B cell (primary cell): ENCODE measurements at places on chromosomes 4 and X.
A peak's percentile ranks its signal among the peaks of the same experiment; 100 is the strongest.

DNA sequence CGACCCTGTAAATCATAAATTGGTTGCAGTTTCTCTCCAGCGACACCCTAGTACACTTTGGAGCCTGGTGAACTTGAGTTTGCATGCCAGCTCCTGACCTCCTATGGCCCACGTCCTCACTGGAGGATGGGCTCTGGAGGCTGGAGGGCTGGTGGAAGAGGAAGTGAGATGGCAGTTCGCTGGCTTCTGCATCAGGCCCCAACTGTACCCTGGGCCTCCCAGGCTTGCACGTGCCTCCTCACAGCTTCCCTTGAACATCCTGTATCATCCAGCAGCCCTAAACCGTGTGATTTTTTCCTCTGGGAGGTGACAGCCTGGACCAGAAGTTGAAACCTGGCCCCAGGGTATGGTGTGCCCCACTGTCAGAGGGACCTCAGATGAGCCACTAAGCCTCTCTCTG, 78.5 kb downstream of the HTRA3 start:
- DNase-seq: no peak

DNA sequence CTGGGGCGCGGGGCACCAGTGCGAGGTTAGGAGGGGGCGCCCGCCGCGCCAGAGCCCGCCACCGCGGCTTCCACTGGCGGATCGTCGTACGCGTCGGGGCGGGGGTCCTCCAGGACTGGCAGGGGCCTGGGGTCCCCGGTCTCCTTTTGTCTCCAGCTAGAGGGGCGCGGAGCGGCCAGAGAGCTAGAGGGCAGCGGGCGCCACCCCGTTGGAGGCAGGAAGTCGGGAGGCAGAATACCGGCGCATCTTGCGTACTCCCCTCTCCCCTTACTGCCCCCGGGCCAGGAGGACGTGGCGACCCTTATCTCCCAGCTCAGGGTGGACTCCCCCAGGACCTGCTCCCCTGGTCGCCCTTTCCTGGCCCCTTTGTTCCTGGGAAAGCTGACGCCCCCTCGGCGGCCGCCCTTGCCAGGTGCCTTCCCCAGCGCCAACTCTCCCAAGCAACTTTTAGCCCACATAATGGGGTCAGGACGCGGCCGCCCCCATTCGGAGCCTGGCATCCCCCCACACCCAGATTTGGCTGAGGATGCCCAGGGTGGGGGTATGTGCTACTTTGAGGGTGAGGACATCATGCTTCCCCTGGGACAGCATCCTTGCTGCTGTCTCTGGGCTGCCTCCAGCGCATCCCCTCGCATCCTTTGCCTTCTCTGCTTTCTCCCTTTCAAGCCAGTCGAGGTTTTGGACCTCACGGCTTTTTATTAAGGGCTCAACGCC, 933 bp downstream of the CNKSR2 start:
- no peak for DNase-seq

DNA sequence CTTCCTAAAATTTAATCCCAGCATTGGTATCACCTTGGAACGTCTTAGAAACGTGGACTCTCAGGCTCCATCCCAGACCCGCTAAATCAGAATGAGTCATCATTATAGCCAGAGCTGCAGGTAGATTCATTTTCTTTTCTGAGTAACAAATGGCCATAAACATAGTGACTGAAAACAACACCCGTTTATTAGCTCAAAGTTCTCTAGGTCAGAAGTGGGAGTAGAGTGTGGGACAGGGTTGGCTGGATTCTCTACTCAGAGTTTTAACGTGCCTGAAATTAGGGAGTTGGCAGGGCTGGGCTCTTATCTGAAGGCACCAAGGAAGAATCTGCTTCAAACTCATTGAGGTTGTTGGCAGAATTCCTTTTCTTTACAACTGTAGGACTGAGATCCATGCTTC, 101.8 kb upstream of the C1QTNF7 start:
- DNase-seq: no peak

DNA sequence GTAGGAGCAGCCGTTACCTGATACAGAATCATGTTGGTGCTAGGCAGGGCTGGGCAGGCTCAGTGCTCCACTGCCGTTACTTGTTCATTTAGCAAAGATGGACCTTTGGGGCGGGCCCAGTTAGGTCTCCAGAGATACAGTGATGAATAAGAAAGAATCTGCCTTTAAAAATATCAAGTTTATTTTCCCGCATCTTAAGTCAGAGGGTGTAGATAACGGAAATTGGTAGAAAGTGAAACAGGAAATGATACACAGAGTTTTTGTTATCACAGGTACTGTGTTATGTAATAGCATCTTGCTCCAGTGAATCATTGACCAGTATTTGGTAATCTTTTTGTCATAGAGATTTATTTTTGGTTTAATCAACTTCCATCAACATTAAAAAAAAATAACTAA, 5.5 kb downstream of the TMEM131L start:
- DNase-seq: peak; percentile 76

DNA sequence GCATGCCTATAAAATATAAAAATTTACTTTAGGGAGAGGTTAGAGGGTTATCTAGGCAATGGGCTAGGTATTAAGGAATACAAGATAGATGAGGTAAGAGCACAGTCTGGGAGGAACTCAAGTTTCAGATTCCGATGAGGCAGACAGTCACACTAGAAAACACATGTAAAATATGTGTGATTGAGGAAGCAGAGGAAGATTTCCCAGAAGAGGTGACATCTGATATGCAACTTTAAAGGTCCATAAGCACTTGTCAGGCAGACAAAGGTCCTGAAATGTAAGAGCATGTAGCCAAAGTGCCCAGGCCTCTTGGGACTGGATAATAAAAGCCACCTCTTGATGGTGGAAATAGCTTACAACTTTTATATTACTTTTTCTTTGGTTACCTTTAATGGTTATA, 81.1 kb upstream of the AADAT start:
- DNase-seq: no peak
